EH (cell line): ENCODE measurements at places on chromosomes 2 and 18.

DNA sequence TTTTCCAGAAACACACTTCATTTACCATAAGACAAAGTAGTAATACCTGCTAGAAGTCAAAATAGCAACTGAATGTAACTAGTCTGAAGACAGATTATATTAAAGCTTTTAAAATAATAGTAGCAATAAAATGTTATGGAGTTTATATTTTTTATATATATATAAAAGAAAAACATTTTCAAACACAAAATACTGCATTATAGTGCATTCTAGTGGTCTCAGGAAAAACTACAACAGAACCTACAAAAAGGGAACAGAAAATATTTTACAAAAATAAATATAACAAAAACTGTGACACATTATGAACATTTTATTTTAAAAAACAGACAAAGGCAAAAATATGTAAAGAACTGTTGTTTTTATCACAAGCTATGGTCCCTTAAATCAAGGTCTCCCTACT is 48.0 kb downstream of the STRN start:
- no peak for DNase-seq

GRCh38 chr2:74768401-74768914 is 65.5 kb upstream of the HK2 start:
- DNase-seq, result peak; percentile 84

- DNase-seq, result no peak
Measured at GRCh38 chr2:113232740-113233139, 46.0 kb downstream of the PAX8 start.

DNA sequence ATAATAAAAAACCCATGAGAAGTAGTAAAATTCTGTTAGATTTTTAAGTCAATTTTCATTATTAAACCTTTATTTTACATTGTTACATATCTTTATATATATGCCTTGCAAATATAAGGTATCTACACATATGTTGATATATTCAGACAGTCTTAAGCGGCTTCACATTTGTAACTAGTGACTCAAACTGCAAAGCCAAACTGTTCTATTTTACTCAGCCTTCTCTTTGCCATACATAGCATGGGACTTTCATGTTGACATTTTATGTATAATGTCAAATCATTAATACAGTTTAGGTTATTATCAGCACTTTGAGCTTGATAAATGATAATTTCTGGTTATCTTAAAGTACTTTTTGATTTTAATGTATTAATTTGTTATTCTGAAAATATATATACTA is 125.0 kb upstream of the WDSUB1 start:
- no peak for DNase-seq

DNA sequence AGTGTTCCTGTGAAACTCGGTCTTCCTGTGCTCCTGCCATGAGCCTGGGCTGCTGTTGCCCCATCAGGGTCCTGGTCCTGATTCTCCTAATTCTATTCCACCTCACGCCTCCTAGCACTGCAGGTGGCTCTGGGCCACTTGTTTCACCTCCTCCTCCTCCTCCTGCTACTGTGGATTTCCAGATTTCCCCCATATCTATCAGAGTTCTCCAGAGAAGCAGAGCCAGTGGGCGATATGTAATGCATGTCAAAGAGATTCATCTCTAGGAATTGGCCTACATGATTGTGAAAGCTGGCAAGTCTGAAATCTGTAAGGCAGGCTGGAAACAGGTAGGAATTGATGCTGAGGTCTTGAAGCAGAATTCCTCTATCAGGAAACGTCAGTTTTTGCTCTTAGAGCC is 45.3 kb downstream of the CHRNA1 start:
- DNase-seq, result no peak

GRCh38 chr18:42287047-42287446 is 332.0 kb downstream of the PIK3C3 start:
- no peak for DNase-seq

- no peak for DNase-seq
Measured at GRCh38 chr18:22429564-22429963, 11.8 kb upstream of the CTAGE1 start.

DNA sequence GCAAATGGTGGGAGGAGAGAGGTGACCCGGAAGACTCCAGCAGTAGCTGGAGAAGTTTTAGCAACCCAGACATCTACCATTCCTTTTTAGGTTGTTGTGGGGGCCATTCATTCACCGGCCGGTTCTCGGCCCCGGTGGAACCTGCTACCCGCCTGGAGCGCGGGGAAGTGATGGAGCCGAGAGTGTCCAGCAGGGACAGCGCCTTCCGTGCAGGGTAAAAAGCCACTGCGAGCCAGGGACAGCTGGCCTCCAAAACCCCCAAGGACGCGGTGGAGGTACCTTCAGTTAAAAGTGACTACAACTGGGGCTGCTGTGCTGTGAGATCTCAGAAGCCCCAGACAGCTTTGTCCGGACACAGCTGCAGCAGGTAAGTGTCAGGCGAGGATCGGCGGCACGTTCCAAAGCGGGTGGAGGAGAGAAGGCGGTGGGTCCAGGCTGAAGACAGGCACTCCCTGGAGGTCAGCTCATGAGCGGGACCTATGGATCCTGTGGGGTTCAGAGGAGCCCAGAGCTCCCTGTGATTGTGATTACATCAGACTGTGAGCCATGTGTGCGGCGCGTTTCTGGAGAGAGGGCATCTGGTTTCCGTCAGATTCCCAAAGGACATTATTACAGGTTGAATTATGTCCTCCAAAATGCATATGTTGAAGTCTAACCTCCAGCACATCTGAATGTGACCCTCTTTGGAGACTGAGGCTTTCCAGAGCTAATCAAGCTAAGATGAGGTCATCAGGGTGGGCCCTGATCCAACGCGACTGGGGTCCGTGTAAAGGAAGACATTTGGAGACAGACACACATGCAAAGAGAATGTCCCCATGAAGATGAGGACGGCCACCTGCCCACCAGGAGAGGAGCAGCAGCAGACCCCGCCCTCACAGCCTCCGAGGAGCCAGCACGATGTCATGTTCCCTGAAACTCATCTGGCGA is 276.3 kb downstream of the EIPR1 start:
- DNase-seq, result no peak

DNA sequence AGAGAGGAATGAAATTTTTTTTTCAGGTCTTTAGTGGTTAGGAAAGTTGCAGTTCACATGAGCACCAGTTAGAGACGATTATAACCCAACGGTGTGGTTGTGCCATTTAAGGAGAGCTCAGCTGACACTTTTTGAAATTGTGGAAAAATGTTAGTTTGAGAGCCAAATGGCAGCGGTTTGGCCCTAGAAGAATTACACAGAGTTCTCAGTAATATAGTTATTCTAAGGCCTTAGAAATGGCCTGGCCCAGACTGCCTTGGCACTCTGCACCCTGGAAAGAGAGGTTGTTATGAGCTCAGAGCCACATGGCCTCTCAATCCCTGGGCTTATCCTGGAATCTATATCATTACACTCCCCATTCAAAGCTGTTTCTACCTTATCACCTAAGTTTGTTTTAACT is 117.4 kb downstream of the RHBDD1 start:
- DNase-seq, result no peak

- DNase-seq, result no peak
Measured at GRCh38 chr18:78410094-78410786, 569.4 kb upstream of the SALL3 start.

GRCh38 chr2:147843391-147843863 is 1.4 kb upstream of the ACVR2A start:
- no peak for DNase-seq

DNA sequence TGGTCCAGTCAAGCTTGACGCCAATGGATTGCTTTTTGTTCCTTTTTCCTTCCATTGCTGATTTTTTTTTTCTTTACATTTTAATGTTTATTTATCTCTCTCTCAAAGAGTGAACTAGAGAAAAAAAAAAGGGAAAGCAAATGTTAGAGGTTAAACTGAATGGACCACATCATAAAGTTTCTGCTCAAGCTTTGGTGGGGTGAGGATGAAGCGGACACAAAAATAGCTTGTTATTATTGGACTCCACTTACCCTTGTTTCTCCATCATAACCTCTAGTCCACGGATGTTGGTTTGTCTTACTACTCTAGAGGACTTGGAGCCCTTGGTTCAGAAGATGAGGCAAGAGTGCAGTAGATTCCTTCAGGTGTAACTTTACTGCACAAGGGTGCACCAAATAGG is 27.6 kb upstream of the CERS6 start:
- no peak for DNase-seq

- DNase-seq, result no peak
Measured at GRCh38 chr2:33083699-33084387, 137.1 kb downstream of the LTBP1 start.

- DNase-seq, result no peak
Measured at GRCh38 chr2:159225025-159226016, 61.2 kb downstream of the WDSUB1 start.

DNA sequence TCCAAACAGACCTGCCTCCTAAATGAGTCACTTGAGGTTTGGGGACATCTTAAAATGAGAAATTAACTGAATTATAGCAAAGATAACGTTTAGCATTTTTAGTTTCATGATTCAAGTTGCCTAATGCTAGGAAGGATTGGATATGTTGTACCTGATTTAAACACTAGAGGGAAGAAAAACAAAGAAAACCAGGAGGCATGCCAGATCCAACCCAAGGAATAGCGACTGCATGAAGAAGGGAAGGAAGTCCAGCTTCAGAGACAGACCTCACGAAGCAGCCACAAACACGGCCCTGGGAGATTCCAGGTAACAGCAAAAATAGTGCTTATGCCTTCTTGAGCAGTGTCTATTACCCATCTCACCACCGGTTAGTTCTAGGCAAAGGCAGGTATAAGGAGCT is 499.9 kb upstream of the SPHKAP start:
- peak; percentile 74 for DNase-seq

GRCh38 chr2:127527001-127527804 is 914 bp upstream of the IWS1 start:
- no peak for DNase-seq

DNA sequence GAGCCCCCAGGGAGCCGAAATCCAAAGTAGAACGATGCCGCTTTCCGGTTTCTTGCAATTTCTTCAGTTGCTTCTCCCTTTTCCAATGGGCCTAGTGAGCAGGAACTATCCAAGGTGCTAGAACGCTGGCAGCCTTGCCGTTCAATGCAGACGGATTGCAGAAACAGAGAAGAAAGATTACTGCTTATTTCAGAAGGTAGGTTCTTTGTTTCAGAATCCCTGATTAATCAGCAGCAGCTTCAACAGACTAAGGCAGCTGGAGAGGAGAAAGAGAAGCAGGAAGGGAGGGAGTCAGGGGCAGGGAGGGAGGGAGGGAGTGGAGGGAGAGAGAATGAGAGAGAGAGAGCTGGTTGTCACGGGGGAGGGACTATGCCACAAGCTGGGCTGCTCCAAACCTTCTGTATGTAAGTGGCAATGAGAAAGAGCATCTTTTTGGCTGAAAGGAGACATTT is 576 bp downstream of the NYAP2 start:
- peak; percentile 63 for DNase-seq

DNA sequence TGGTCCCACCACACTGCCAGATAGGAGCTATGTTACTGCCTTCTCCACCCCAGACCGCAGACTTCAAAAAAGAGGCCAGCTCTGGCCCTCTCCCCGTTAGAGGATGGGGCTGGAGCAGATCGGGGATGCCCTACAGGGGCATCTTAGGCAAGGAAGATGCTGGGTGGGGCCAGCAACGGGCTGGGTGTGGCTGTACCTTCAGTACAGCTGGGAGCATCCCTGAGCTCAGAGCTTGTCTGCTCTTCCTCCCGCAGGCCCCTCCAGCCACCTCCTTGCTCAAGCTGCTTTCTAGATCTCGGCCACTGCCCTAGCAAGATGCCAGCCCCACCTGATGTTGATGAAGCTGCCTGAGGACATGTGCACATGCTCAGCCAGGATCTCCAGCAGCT is 9.8 kb downstream of the PTPRN start:
- no peak for DNase-seq

GRCh38 chr2:8469709-8470493 is 212.0 kb upstream of the ID2 start:
- DNase-seq, result no peak

DNA sequence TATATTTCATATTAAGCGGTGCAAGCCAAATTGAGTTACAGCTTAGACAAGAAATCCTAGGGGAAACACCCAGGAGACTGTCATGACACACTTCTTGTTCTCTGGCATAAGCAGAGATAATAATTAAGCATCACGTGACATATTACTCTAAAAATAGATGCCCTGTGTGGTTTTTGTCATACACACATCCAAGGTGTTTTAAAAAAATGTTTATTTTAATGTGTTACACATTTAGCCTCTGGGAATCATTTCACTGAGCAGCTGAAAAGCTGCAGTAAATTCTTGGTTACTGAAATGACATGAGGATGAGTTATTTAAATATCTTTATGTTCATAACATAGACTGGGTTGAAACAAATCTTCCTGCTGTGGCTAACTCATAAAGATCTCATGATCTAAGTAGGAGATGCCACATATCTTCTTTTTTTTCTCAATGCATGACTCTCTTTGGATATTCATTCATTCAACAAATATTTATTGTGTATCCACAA is 38.0 kb upstream of the ERMN start:
- DNase-seq, result peak; percentile 68

- DNase-seq, result peak; percentile 77
Measured at GRCh38 chr18:47883771-47884413, 46.6 kb downstream of the SMAD2 start.

- no peak for DNase-seq
Measured at GRCh38 chr2:107785756-107786155, 40.9 kb upstream of the RGPD4 start.

DNA sequence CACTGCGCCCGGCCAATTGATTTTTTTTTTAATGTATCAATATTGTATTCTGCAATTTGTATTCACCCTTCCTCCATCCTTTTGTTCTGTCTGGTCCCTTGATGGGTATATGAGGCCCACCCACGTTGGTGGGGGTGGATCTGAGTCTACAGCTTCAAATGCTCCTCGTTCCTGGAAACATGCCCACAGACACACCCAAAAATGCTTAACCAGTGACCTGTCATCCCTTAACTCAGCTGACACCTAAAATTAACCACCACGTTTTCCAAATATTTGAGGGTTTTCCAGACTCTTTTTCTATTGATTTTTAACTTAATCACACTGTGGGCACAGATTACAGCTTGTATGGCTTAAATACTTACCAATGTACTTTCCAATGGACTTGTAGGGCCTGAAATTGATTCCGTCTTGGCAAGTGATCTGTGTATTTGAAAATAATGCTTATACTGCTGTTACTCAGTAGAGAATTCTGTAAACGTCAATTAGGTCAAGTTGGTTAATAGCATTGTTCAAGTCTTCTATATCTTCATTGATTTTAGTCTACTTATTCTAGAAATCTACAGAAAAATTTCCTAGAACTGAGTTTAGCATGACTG is 34.4 kb upstream of the CYP27C1 start:
- DNase-seq, result peak; percentile 59

DNA sequence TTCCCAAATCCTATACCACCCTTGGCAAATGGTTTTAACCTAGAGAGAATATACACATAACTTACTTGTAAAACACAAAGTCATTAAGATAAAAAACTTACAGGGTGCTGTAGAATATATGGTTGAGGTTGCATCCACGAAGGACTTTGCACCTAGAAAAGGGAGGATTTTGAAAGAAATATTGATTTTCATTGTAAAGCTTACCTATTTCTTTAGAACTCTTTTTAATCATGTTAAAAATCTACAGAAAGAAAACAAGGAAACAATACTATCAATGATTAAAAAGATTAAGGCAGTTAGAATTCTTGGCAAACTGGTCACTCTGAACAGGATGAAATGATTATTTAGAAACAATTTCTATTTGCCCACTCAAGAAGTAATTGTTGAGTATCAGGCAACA is 81.1 kb upstream of the ITGB6 start:
- DNase-seq, result no peak

- no peak for DNase-seq
Measured at GRCh38 chr2:111219285-111219684, 98.6 kb downstream of the BCL2L11 start.

- DNase-seq, result peak; percentile 93
Measured at GRCh38 chr2:95670167-95670566, 78.4 kb downstream of the TRIM43 start.
